ENCODE measurements at places on chromosomes 2 and 18.

GRCh38 chr2:21382701-21383520 is 259.1 kb downstream of the TDRD15 start:
- no peak for DNase-seq

GRCh38 chr2:39646267-39646666 is 19.4 kb upstream of the TMEM178A start:
- no peak for DNase-seq

DNA sequence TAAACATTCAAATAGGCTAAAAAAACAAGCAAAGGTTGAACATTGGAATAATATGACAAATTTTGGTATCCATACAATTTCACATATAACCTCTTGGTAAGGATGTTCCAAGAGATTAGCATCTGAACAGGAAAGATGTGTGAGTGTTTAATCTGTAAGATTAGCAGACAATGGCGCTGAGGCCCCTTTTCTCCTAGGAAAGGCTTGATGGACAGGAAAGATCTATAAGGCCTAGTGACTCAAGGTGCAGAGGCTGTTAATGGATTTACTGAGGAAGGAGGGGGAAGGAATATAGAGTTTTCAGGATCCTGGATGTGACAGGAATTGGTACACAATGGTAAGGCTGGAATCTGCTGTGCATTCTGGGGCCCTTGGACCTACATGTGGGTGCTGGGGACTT is 48.1 kb upstream of the SMAD2 start:
- no peak for DNase-seq

DNA sequence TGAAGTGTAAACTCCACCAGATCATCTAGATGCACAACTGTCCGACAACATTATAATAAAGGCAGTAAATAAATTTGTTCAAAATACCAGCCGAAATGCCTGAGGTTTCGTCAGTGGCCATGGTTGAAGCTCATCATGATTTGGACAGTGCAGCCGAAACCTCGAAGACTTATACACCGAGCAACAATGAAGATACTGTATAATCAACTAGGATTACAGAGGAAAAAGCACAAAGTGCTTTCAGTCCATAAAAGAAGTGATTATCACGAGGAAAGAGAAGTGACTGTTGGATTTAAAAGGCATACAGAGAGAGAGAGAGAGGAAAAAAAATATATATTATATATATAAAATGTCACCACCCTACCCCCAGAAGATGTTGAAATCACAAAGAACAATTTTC is 52.0 kb upstream of the GALNT3 start:
- DNase-seq, result no peak

DNA sequence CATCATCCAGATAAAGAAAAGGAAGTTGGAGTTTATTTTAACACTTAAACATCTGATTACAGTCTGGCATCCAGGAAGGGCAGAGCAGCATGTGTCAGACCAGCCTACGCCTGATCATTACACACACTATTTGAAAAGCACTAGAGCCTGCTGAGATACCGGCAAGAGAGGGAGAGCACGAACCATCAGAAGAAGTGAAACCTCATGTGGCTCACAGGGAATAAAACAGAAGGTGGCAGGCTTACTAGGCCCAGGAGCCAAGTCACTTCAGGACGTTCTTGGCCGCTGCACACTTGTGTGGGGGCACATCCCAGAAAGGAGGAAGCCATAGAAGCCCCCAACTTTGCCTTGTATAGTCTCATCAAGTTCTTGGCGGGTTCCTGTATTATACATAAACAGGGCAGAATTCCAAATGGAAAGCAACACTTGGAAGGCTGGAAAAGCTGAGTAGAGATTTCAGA is 105.5 kb downstream of the UGGT1 start:
- DNase-seq, result no peak

- no peak for DNase-seq
These were observed 102.1 kb upstream of the NEDD4L start for GRCh38 chr18:57941841-57942489.

DNA sequence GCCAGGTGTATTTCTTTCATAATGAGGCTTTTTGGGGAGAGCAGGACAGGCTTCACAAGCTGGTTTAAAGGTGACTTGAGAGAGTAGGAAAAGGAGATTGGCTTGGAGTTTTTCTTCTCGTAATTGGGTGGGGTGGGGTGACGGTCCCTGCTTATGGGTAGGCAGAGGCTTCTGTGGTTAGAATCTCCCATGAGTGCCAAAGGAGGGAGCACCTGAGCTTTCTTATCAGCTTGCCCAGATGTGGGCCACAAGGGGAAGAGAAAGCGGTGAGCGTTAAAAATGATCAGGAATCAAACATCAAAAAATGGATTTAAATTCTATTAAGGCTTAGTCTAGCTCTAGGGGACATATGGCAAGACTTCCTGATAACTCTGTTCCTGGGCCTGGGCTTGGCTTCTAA is 9.7 kb upstream of the PNPT1 start:
- DNase-seq, result no peak

GRCh38 chr2:68769586-68770270 is 35.1 kb downstream of the ARHGAP25 start:
- no peak for DNase-seq

- no peak for DNase-seq
These were observed 959 bp downstream of the MAB21L4 start for GRCh38 chr2:240894836-240895558.

Measured in CD4-positive, alpha-beta T cell treated with Interleukin-15 for 4 hours (primary cell).